LoVo (cell line): ENCODE measurements at places on chromosomes 16 and 17.

- DNase-seq = no peak
Observed at GRCh38 chr17:64682261-64683181, 20.4 kb upstream of the SMURF2 start.

GRCh38 chr17:45986056-45986455 is 13.0 kb upstream of the STH start:
- DNase-seq = no peak

DNA sequence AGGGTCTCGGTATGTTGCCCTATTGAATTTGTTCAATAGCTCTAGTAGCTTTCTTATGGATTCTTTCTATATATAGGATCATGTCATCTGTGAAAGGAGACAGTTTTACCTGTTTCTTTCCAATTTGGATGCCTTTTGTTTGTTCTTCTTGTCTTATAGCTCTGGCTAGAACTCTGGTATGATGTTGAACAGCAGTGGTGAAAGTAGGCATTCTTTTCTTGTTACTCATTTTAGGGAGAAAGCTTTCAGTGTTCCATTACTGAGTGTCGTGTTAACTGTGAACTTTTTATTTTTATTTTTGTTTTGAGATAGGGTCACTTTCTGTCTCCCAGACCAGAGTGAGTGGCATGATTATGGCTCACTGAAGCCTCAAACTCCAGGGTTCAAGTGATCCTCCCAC is 21.2 kb downstream of the EFCAB5 start:
- DNase-seq = no peak

DNA sequence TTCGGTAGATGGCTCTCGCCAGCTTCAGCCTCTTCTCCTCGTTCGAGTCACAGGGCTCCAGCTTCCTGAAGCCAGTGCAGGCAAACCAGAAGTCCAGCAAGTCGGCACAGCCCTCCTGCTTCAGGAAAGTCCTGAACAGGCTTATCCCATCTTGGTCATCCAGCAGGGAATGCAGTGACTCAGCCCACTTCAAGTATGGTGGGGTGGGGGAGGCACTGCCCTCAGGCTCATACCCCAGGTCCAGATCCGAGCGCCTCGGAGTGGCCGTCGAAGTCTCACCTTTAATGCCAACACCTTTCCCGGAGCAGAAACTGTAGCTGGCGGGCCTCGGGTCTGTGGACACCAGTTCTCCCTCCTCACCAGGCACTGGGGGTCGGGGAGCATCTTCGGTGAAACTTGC is 5.9 kb downstream of the AXIN1 start:
- no peak for DNase-seq

DNA sequence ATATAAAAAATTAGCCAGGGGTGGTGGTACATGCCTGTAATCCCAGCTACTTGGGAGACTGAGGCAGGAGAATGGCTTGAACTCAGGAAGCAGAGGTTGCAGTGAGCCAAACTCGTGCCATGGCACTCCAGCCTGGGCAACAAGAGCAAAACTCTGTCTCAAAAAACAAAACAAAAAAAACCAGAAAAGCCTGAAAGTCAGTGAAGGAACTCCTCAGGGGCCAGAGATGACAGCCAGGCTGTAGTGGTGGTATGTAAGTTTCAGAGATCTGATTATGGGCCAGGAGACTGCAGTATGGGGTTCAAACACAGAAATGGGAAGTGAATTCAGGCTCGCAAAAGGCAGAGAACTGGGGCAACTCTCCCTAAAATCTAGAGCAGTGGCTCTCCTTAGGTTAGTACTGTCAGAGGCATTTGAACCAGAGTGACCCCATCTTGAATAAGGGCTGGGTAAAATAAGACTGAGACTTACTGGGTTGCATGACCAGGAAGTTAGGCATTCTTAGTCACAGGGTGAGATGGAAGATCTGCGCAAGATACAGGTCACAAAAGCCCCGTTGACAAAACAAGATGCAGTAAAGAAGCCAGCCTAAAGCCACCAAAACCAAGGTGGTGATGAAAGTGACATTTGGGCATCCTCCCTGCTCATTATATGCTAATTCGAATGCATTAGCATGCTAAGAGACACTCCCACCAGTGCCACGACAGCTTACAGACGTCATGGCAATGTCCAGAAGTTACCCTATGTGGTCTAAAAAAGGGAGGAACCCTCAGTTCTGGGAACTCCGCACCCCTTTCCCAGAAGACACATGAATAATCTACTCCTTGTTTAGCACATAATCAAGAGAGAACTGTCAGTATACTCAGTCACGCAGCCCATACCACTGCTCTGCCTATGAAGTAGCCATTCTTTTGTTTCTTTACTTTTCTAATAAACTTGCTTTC is 120.2 kb upstream of the XYLT1 start:
- DNase-seq = no peak
